Calu3 (cell line): ENCODE measurements at places on chromosomes 11 and 22. TPM values are rescaled to one million over a fixed set of nuclear protein-coding genes. Genes with fewer than 3 reads are reported as not detected.

GRCh38 chr11:62689421-62690183, at the start of gene LRRN4CL:
TSS of gene LRRN4CL (minus strand) at chr11:62689530. CDS start at chr11:62688508, 1,022 bp downstream.
- no peaks in the 10 kb centered on the region for H3K27me3 ChIP-seq
- H3K27ac ChIP-seq, result no peak within 1 kb of the TSS
- H3K4me3 ChIP-seq, result no peak within 1 kb of the TSS
- H3K36me3 ChIP-seq, result peaks cover 18% of the 10 kb centered on the region

DNA sequence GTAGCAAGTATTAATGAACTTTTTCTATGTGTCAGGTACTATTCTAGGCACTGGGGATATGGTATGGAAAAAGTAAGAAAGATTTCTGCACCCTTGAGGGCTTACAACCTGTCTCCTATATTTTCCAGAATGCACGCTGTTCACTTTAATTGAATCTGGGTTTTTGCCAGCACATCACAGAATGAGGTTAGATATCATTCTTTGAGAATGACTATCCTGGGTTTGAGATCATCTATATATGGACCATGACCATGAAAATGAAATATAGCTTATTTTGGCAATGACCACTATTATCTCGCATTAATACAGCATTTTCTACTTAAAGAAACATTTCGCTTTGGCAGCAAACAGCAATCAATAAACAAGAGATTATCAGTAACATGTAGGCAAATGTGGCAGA, 46.9 kb downstream of the C11orf71 start:
- no peak overlapping the region for H3K27ac ChIP-seq
- no peaks in the 10 kb centered on the region for H3K4me1 ChIP-seq
- DNase-seq, result no peak
- no peaks in the 10 kb centered on the region for H3K36me3 ChIP-seq

GRCh38 chr11:110027627-110028371, 65.4 kb upstream of the ZC3H12C start:
- no peak overlapping the region for H3K4me3 ChIP-seq
- DNase-seq, result no peak
- no peaks in the 10 kb centered on the region for H3K27me3 ChIP-seq

DNA sequence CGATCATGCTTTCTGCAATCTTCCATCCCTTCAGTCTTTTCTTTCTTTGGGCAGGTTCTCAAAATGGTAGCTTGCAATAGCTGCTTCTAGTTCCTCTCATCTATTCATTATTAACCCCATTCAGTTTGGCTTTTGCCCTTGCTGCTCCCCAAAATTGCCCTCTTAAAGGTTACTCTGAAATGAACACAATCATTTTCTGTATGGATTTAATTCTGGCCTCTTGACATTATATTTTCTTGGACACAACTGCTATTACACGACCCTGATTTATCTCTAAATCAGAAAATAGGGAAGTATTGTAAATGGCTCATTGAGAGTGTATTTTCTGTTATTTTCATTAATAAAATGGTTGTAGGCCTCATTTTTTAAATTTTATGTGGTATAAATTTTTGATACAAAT, at the start of gene ANGPTL5:
Gene ANGPTL5 (minus strand): TSS at position 101 of the 400 bp plus-strand sequence. CDS start 8,613 bp downstream, outside the sequence.
- H3K36me3 ChIP-seq, result peaks cover 14% of the 10 kb centered on the region
- no peak for DNase-seq
- H3K4me1 ChIP-seq, result peaks cover 21% of the 10 kb centered on the region
- no peaks in the 10 kb centered on the region for H3K27me3 ChIP-seq

Gene RFPL1
- total RNA-seq, result not detected in 2 replicates

Gene CRYBA4
- not detected in 2 replicates for total RNA-seq

Gene SAA4
- total RNA-seq, result 2.6 and 7.2 TPM in 2 replicates

DNA sequence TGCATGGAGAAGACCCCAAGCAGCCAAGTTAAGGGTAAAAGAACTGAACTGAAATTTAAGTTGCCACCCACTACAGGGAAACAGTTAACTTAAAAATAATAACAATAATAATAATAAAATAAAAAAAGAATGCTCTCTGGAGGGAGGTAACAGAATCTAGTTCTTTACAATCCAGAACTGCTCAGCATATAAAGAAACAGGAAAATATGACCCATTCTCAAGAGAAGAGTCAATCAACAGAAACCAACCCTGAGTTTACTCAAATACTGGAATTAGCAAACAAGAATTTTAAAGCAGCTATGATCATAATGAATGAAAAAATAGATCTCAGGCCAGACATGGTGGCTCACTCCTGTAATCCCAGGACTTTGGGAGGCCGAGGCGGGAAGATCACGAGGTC, 53.8 kb downstream of the DENND5A start:
- no peaks in the 10 kb centered on the region for H3K36me3 ChIP-seq
- H3K27ac ChIP-seq, result no peak overlapping the region
- H3K27me3 ChIP-seq, result no peaks in the 10 kb centered on the region
